ENCODE measurements at places on chromosomes 2 and 18. TPM values are rescaled to one million over a fixed set of nuclear protein-coding genes. Genes with fewer than 3 reads are reported as not detected.

TDRD15 gene
- not detected for total RNA-seq

LTBP1 gene
- 29.7 TPM for total RNA-seq

DNA sequence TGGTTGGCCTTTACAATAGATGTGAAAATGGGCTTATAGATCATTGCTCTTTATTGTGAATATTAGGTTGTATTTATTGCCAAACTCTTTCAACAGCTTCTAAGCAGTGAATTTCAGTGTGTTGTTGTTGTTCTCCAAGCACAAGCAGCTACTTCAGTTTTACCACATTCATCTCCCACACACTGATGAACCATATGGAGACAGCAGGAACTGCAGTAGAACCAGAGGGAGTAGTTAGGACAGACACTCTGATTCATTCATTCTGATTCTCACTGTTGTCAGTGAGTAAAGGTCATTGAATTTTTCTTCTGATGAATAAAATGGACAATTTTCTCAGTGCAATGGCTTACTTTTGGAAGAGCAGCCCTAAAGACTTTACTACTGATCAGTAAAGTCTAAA, 40.2 kb downstream of the CCDC74A start:
- DNase-seq, result no peak

DNA sequence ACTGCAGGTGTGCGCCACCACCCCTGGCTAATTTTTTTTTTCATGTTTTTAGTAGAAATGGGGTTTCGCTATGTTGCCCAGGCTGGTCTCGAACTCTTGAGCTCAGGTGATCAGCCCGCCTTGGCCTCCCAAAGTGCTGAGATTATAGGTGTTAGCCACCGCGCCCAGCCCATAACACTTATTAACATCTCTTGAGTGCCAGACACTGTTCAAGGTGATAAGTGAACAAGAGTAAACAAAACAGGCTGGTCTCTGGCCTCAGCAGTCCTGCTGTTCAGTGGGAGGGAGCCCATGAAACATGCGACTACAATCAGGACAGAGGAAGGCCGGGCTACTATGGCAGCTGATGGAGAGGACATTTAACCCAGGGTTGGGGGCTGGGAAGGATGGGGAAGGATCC, 42.3 kb downstream of the KCTD1 start:
- no peak for DNase-seq

POTEI gene
- total RNA-seq, result 0.50 TPM

ARPC2 gene
- total RNA-seq, result 535 TPM

- DNase-seq, result no peak
Measured at GRCh38 chr2:186348200-186348599, 137.9 kb upstream of the ZC3H15 start.

NT5C1B gene
- total RNA-seq, result not detected

- no peak for DNase-seq
Measured at GRCh38 chr2:10469955-10470608, 22.0 kb upstream of the ODC1 start.

DNA sequence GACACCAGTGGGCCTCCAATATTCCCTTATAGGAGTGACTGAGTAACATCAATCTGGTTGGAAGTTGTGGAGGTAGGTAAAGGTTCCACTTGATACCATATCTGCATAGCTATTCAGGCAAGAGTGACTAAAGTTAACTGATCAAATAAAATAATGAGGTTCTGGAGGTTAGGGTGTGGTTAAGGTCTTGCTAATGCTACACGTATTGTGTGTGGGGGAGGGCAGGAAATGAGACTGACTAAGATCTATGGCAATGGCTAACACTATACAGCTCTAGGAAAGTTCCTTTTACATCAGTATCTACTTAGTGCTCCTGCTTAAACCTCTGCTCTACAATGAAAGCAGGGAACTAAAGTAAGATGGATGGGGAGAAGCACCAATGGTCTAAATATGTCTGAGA, 149.1 kb upstream of the MGAT5 start:
- DNase-seq, result no peak

Measured in astrocyte (in vitro differentiated cells and primary cell).